ENCODE measurements at places on chromosomes 6 and 20. TPM values are rescaled to one million over a fixed set of nuclear protein-coding genes. Genes with fewer than 3 reads are reported as not detected.

MLN gene
- polyA plus RNA-seq: 2.1 TPM

PAX1 gene
- polyA plus RNA-seq: not detected

PLN gene
- polyA plus RNA-seq: 4.8 TPM

TXLNB gene
- polyA plus RNA-seq: 2.7 TPM

TRIM31 gene
- not detected for polyA plus RNA-seq

TRIM10 gene
- polyA plus RNA-seq: 0.27 TPM

TMEM74B gene
- polyA plus RNA-seq: 5.2 TPM

TTLL9 gene
- polyA plus RNA-seq: 5.5 TPM

ZC2HC1B gene
- polyA plus RNA-seq: not detected

ENPP3 gene
- 13.0 TPM for polyA plus RNA-seq

LY86 gene
- polyA plus RNA-seq: 1.1 TPM

BMP6 gene
- polyA plus RNA-seq: 6.8 TPM

FNDC11 gene
- 0.81 TPM for polyA plus RNA-seq

ERGIC3 gene
- polyA plus RNA-seq: 360 TPM

ECT2L gene
- polyA plus RNA-seq: 0.55 TPM

EDN3 gene
- polyA plus RNA-seq: 3.7 TPM

ISM1 gene
- polyA plus RNA-seq: 4.3 TPM

GRCh38 chr6:166330612-166331011, 11.7 kb downstream of the SFT2D1 start:
- DNase-seq: no peak

- peak; percentile 47 for DNase-seq
Observed at GRCh38 chr6:40894962-40895799, 143.8 kb downstream of the UNC5CL start.

- DNase-seq: no peak
Observed at GRCh38 chr6:2471472-2471871, 226.1 kb upstream of the GMDS start.

- peak; percentile 50 for DNase-seq
Observed at GRCh38 chr6:132797951-132798868, at the start of gene SLC18B1. TSS of gene SLC18B1 (minus strand) at chr6:132798637. CDS start at chr6:132798456, 181 bp downstream.

GRCh38 chr6:107179004-107179403, 63.7 kb upstream of the BEND3 start:
- DNase-seq: no peak

- DNase-seq: no peak
Observed at GRCh38 chr6:127893541-127893940, 7.3 kb downstream of the THEMIS start.

DNA sequence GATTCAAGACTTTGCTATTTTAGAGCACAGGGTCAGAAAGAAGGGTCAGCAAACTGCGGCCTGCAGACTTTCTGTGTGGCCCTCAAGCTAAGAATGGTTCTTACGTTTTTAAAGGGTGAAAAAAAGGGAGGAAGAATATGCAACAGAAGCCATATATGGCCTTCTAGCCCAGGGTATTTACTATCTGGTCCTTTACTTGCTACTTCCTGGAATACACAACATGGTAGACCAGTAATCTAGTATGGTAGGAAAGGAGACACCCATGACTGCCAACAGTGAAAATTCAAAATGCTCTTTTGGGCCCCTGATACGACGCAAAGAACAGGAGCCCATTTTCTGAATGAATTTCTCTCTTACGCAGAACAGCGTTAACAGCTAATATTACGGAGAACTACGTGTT, 60.4 kb upstream of the EMILIN3 start:
- DNase-seq: no peak

- no peak for DNase-seq
Observed at GRCh38 chr6:38434051-38434450, 205.7 kb downstream of the BTBD9 start.

- DNase-seq: no peak
Observed at GRCh38 chr20:59365611-59366285, 65.3 kb downstream of the EDN3 start.

GRCh38 chr6:38467566-38467965, 172.2 kb downstream of the BTBD9 start:
- DNase-seq: no peak

DNA sequence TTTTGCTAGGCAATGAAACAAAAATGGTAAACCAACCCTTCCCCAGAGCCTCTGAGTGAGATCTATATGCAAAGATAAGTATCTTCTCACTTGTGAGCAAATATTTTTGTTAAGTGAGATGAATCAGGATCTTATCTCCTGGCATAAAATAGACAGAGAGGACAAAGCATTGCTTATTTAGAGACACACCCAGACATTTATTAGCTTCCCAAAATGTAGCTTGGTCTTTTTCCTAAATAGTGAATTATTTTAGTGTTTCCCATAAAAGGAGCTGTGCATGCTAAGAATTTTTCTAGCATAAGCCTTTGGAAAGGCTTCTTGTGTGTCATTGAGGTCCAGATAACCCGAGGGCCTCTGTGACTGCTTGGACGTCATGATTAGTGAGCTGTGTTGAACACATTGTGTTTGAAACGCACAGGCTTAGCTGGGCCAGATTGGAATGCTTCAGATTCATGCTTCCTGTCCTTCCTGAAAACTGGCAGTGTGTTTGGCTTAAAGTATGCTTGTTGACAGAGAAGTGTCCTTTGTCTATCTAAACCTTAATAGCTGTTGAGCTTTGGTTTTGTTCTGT, 16.5 kb downstream of the MTHFD1L start:
- peak; percentile 68 for DNase-seq

- DNase-seq: no peak
Observed at GRCh38 chr20:35319871-35320197, 27.6 kb upstream of the FAM83C start.

- DNase-seq: peak; percentile 78
Observed at GRCh38 chr6:71248306-71248765, 40.3 kb upstream of the OGFRL1 start.

DNA sequence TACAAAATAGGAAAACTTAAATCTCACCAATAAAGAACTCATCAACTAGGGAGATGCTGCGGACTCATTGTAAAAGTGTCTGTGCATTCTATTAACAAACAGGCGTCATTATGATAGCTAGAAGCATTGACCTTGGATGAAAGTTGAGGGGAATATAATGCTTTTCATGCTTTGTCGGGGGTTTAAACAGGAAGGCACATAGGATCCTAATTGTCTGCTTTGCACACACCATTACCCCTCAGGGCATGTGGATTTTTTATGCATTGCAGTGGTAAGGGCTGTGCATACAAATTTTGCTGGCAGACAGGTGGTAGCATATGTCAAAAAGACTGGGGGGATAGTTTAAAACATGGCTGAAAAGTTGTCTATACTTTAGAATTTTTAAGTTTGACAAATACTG, 447.9 kb upstream of the PLCB4 start:
- no peak for DNase-seq

GRCh38 chr6:50826803-50827202, 8.1 kb downstream of the TFAP2B start:
- no peak for DNase-seq

- no peak for DNase-seq
Observed at GRCh38 chr6:81241126-81242041, 511.1 kb downstream of the TENT5A start.

GRCh38 chr20:54090230-54091119, 20.1 kb upstream of the BCAS1 start:
- DNase-seq: no peak

GRCh38 chr20:23165307-23165750, 79.2 kb upstream of the CD93 start:
- no peak for DNase-seq

DNA sequence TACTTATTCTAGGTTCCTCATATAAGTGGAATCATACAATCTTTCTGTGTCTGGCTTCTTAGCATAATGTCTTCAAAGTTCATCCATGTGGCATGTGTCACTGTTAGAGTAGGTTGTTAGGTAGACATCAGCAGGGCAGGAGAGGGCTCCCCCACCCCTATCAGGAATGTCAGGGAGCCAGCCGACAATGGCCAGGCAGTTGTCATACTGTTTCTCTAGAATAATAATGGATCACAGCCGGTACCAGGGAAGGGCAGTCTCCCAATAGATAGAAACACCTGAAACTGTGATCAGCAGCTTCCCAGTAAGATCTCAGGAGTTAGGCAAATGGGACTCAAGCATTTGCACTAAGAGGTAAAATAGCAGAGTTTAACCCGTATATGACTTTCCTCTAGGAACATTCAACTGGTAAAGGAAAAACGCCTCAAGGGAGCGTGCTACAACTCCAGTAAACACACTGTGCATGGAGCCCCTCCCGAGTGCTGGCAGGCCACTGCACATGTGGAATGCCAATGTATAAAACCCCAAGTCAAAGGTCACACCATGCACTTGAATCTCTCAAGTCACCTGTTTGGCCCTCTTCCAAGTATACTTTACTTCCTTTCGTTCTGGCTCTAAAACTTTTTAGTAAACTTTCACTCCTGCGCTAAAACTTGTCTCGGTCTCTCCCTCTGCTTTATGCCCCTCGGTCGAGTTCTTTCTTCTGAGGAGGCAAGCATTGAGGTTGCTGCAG, 29.8 kb upstream of the SIRT5 start:
- no peak for DNase-seq

- no peak for DNase-seq
Observed at GRCh38 chr20:18284805-18285533, 3.4 kb upstream of the ZNF133 start.

DNA sequence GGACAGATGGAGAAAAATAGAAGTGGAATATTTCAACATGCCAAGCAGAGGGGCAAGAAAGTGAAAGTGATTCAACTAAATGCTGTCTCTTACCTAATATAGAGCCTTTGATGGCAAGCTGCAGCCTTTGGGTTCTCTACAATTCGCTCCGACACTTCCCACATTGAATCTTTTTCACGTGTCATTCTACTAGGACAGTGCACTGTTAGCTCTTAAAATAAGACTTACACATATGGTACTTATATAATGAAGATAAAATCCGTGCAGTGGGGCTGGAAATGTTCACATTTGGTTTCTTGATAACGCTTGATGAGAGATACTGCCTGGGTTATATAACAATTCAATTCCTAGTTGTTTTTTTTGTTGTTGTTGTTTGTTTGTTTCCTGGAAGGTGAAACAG, 502.4 kb downstream of the LMBRD1 start:
- no peak for DNase-seq

GRCh38 chr20:4012589-4012988, 2.8 kb downstream of the RNF24 start:
- no peak for DNase-seq

DNA sequence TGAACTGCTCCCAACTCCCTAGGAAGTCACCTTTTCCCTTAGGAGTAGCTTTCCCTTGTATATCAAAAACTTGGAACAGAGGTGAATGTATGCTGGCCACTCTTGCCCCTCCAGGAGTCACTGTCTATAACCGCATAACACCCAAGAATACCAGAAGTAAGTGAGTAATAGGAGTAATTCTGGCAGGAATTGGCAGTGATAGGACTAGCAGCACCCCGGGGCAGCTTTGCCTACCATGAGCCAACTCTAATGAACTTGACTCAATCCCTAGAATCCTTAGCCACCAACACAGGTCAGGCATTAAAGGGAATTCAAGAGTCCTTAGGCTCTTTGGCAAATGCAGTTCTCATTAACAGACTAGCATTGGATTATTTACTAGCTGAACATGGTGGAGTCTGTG, 28.8 kb upstream of the CD164 start:
- no peak for DNase-seq

- peak; percentile 81 for DNase-seq
Observed at GRCh38 chr6:6696867-6697531, 108.5 kb downstream of the LY86 start.

DNA sequence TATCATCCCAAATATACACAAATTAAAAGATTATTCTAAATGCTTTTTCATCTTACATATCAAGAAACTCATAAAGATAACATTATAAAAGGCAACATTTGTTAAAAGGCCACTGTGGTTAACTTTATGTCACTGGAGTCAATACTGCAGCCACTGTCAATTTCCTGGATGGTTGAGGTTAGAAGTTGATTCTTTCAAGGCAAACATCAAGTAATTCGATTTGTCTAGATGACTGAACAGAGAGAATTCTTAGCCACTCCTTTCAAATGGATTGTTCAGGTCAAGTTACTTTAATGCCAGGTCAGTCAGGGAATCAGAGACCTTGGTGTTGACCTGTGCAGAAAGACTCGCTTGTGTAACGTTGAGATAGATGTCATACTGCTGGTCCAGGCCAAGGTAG, 44.4 kb upstream of the SIM1 start:
- no peak for DNase-seq

DNA sequence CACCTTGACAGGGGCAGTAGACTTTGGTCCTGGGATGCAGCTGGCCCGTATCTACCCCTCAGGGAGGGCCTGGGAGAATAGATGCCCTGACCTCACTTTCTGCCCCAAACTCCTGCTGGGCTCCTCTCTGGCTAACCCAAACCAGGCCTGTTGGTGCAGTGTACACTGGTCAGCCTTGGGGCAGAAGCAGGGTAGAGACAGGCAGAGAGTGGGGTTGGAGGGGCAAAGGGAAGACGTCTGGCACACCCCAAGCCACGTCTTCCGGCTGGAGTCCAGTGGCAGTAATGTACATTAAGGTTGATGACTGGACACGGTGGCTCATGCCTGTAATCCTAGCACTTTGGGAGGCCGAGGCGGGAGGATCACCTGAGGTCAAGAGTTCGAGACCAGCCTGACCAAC, 9.3 kb downstream of the DDR1 start:
- no peak for DNase-seq

GRCh38 chr20:46739431-46740213, 30.2 kb downstream of the SLC2A10 start:
- DNase-seq: no peak

DNA sequence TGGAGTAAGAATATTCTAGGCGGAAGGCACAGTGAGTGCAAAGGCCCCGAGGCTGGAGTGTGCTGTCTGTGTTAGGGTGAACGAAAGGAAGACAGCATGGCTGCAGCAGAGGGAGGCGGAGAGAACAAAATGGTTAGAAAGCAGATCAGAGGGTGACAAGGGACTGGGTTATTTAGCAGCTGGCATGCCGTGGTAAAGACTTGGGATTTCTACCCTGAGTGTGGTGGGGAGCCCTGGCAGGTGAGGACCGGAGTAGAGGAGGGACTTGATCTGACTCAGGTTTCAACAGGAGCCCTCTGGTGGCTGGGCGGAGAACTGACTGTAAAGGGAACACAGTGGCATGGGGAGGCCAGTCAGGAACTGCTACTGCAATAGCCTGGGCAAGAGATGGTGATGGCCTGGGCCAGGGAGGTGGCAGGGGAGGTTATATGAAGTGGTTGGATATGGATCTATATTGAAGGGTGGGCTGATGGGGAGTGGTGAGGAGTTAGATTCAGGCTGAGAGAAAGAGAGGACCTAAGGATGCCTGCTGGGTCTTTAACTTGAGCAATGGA, 38.0 kb downstream of the PIM1 start:
- no peak for DNase-seq

DNA sequence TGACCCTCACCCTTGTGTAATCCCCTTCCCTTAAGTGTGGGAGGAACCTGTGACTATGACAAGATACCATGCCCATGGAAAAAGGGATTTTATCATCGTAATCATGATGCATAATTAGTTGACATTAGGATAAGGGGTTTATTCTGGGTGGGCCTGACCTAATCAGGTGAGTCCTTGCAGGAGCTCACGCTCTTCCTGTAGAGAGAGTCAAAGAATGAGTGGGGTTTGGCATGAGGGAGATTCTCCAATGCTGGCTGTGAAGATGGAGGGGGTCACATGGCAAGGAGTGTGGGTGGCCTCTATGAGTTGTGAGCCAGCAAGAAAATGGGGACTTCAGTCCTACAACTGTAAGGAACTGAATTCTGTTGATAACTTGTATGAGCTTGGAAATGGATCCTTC, 342.0 kb upstream of the TSHZ2 start:
- DNase-seq: no peak

- DNase-seq: no peak
Observed at GRCh38 chr20:52448513-52449232, 257.1 kb upstream of the ZFP64 start.

- no peak for DNase-seq
Observed at GRCh38 chr20:10622657-10623418, 51.0 kb downstream of the JAG1 start.

GRCh38 chr20:32941155-32941885, 62.9 kb downstream of the SUN5 start:
- no peak for DNase-seq
